ENCODE measurements at places on chromosomes 4 and X.

GRCh38 chr4:48079972-48080391, 54.1 kb downstream of the TXK start:
- no peak for DNase-seq

GRCh38 chr4:15270201-15270600, 157.6 kb upstream of the C1QTNF7 start:
- no peak for DNase-seq

DNA sequence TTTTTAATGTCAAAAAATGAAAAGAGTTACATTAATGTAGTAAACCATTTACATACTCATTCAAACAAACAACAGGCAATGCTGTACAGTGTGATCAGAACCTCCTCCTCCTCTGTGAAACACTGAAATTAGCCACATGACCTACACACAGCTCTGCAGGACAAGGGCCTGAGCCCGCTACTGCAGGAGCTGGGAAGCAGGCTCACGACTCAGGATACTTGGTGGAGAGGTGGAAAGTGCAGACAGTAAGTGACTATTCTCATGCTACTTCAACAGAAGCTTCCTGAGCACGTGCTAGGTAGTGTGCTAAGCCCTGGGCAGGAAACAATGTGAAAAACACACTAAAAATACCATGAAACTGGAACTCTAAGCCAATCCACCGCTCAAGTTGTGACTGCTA, 56.8 kb downstream of the TAPT1 start:
- no peak for DNase-seq

DNA sequence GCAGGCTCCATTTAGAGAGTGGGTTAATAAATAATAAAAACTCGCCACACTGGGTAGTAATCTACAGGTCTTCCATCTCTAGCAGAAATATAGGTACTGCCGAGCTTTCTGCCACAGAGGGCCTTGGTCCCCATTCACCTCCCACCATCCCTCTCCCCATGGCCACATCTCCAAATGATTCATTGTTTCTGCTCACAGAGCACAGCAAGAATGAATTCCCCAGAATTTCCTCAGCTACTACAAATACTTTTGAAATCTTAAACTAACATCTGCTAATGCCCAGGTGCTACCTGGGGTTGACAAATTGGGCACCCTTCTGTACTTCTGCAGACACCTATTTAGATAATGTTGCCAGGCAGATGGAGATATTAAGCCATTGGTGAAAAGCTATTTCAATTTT, 5.1 kb downstream of the PHEX start:
- no peak for DNase-seq

- no peak for DNase-seq
Measured at GRCh38 chrX:72025236-72025770, 106.4 kb downstream of the RTL5 start.

DNA sequence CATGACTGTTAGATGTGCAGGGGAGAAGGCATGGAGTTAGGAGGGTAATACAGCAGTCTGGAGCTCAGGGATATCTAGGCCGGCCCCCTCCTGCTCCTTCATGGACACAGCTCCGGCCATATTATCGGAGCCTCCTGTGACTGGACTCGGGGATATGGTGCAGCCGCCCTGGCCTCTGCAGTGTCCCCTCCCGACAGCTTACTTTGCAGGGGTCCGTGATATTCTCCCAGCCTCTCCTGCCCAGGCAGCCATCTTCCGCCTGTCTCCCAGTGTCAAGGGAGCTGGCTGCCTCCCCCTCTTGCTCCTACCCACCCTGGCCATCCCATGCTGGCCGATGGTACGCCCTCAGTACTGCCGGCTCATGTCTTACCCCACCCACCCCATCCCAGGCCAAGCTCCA, 19.9 kb upstream of the RNF4 start:
- no peak for DNase-seq
